ENCODE measurements at places on chromosomes 1 and 21. TPM values are rescaled to one million over a fixed set of nuclear protein-coding genes. Genes with fewer than 3 reads are reported as not detected.

- DNase-seq = no peak
Measured at GRCh38 chr1:211882381-211883004, 51.9 kb upstream of the LPGAT1 start.

Gene ARPC5
- 169 TPM for total RNA-seq

DNA sequence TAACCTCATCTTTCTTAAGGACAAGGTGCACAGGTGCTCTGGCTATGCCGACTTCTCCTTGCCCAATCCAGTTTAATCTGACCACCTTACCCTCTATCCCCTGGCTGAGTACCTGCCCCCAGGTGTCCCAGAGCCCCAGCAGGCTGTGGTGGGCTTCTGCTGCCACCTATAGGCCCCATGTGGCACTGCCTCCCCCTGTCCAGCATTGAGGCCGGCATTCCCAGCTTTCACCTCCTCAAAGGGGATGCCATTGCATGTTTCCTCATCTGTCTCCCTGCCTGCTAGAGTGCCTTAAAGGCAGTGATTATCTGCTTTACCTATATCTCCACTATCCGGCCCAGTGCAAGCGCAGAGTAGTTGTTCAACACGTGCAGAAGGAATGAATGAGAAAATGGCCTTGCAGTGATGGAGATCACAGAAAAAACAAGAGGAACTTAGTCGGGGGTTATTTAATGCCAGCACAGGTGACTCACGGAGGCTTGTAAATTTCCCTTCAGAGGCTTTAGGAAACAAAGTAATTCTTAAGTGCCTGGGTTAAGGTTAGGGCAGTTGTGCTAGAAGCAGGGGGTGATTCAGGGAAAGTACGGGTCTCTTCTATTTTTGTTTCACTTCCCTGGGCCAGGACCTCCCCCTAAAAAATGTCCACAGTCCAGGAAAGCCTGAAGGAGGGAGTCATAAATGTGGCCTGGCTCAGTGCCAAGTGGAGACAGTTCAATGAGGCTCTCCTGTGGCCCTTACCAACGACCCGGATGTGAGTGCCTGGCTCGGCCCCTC, 131.8 kb upstream of the NGF start:
- no peak for DNase-seq

DNA sequence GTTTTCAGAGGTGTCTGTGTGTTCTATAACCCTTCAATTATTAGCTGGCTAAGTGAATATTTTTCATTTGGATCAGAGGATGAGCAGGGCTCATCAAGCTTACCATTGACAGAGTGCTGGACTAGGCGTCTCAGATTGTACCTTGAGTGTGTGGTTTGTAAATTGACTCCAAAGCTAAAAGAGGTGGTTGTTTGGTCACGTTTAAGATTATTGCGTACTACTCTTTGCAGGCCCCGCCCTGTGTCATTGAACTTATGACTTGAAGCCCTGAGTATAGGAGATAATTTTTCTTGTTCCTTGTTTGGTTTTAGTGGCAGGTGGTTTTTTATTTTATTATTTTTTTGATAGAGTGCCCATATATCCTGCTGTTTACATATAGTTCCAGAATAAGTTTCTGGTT, 17.7 kb downstream of the MRPS6 start:
- DNase-seq = no peak

DNA sequence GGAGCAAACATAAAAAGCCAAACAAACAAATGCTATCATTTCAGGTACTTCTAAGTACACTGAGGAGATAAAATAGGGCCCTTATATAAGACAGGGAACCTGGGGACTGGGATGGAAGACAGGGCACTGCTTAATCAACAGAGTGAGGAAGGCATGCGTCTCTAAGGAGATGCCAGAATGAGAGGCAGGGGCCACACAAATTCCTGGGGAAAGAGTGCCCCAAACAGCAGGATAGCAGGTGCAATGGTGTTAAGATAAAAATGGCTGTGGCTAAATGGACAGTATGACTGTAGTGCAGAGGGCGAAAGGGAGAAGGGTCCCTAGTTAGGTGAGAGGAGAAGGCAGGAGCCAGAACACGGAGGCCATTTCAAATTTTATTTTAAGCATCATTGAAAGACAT, 113.9 kb downstream of the ZBTB18 start:
- DNase-seq = no peak

Measured in activated T-helper 2 cell treated with anti-CD3 and anti-CD28 coated beads, Interferon-gamma antibody, Interleukin-2, Interleukin-4, amounts not matched to agents 10 μg/mL and 5 μg/mL and 100 μg/mL, durations not matched to agents 14 hours and 24 hours and 36 hours (primary cell).